CD4-positive, alpha-beta memory T cell (primary cell): ENCODE measurements at places on chromosomes 2 and 18.

DNA sequence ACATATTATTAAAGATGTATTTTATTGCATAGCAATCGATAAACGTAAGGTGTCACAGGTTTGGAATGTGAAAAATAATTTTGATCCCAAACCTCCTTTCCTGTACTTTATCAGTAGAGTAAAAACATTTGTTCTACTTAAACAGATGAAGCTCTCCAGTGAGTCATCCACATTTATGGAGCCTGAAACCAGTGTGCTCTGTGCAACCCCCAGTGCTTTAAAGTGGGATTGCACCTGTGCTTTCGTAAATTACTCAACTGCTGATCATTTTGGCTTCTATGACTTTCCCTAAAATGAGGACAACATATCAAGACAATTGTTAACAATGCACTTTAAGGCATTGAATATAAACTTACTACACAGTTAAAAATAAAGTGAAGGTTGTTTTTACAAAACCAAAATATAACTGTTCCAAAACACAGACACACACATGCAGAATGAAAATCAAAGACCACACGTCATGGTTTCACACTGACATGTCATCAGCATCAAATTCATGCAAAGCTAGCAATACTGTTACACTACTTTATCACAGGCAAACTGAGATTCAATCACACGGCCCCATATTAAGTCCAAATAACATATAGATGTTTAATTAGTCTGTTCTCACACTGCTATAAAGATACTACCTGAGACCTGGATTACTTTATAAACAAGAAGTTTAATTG is 9.7 kb downstream of the TMEM18 start:
- H3K4me1 ChIP-seq: peaks cover 3% of the 10 kb centered on the region
- DNase-seq: no peak
- H3K36me3 ChIP-seq: peaks cover 33% of the 10 kb centered on the region

- H3K27ac ChIP-seq: peak overlapping the region; percentile 87
- peaks cover 22% of the 10 kb centered on the region for H3K36me3 ChIP-seq
- peak; percentile 19 for DNase-seq
- peaks cover 61% of the 10 kb centered on the region for H3K4me1 ChIP-seq
- H3K27me3 ChIP-seq: no peaks in the 10 kb centered on the region
- peak overlapping the region; percentile 94 for H3K4me3 ChIP-seq
Measured at GRCh38 chr2:219252084-219252483, 959 bp upstream of the TUBA4B start.

- H3K4me3 ChIP-seq: no peak overlapping the region
- H3K4me1 ChIP-seq: no peaks in the 10 kb centered on the region
- no peak for DNase-seq
- H3K36me3 ChIP-seq: peaks cover 62% of the 10 kb centered on the region
Measured at GRCh38 chr2:99420031-99420430, 69.8 kb downstream of the REV1 start.

GRCh38 chr2:132609101-132609890 is 60.7 kb downstream of the LYPD1 start:
- no peaks in the 10 kb centered on the region for H3K4me1 ChIP-seq
- H3K36me3 ChIP-seq: no peaks in the 10 kb centered on the region
- H3K4me3 ChIP-seq: no peak overlapping the region

DNA sequence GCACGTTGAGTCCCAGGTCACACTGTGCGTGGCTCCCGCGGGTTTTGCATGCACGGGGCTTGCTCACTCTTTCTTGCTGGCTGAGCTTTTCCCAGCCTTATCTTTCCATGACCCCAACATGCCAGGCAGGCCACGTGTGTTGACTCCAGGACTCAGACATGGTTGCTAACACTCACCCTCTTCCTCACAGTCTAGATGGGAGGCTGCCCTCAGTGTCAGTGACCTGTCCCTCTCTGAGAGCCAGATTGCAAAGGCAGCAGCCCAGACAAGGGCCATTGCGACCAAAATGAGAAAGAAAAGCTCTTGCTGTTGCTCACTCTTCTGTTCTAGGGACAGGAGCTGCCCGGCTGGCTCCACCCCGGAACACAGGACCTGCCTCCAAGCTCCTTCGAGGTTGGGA is 113.7 kb downstream of the TMEM18 start:
- DNase-seq: no peak
- no peaks in the 10 kb centered on the region for H3K36me3 ChIP-seq
- no peak overlapping the region for H3K4me3 ChIP-seq
- H3K4me1 ChIP-seq: no peaks in the 10 kb centered on the region
